ENCODE measurements at places on chromosomes 12 and 14. TPM values are rescaled to one million over a fixed set of nuclear protein-coding genes. Genes with fewer than 3 reads are reported as not detected.

Gene CBLN3
- 5.3 TPM for total RNA-seq

Gene SSPN
- total RNA-seq: 9.8 TPM

- DNase-seq: peak; percentile 38
Observed at GRCh38 chr14:81324011-81324410, 76.1 kb downstream of the STON2 start.

DNA sequence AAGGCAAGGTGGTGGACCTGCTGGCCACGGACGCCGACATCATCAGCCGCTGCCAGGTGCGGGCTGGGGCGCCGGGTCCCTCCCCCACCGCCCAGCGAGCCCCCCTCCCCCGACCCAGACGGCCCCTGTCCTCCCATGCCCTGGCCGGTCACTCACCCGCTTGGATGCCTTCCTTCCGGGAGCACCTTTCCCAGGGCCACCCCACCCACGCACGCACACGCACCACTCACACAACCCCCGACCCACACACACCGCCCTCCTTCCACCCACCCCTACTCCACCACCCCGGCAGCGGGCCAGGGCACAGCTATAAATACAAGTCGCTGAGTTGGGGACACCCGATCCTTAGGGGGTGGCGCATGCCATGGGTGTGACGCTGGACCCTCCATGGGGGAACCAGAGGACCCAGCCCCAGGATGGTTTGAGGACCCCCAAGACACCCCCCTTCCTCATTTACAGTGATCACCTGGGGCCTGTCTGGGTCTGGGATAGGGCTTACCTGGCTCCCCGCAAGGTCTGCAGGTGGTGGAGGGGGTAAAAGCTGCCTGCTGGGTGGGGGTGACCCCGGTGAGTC lies 465 bp downstream of the ADSS1 start:
- no peak for DNase-seq

DNA sequence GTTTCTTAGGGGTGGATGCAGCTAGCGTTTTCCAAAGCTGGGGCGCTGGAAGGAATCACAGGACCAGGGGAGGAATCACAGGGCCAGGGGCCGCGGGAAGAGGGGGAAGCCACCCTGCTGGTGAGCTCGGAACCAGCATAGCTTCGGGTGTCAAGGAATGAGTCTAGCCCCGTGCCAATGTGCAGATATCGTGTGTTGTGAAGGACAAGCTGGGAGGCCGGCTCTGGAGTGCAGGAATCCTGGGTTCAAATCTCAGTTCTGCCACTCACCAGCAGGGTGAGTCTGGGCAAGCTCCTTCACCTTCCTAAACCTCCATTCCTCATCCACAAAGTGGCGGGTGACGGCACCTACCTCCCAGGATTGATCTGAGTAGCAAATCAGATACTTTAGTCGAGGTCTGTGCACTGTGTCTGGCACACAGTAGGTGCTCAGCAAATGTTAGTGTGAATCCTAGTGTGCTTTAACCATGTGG lies 53.6 kb upstream of the RIN3 start:
- no peak for DNase-seq

- no peak for DNase-seq
Observed at GRCh38 chr14:93734086-93734822, 54.0 kb downstream of the PRIMA1 start.

DNA sequence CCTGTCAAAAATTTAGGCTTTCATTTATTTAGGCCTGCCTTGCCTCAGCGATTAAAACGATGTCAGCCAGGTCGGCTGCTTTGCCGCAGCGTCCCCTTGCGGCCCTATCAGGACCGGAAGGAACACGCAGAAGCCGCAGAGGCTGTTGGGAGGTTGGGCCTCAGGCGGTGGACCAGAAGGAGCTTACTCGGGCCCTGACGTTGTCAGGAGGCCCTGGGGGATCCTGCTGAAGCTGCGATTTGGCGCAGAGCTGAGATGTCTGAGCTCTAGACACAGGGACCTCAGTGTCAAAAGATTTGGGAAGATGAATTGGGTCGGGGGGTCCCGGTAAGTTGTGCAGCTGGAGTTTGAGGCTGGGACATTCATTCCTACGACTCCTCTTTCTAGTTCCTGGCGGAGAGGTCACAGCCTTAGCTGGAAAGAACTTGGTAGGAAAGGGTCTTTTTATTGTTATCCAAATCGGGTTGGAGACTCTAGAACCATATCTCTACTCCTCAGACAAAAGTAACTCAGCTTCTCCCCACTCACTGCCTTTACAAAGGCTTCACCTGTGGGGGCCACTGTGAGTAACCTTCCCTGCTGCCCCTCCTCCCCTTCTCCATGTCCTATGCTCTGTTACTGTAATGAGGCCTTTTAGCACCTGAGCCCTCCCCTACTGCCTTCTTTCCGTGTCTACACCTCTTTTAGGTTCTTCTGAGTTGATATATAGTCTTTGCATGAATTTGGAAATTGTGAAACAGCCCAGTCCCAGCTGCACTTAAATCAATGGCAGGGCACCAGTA lies 6.6 kb upstream of the ABCD2 start:
- DNase-seq: no peak

GRCh38 chr12:54549774-54550451 lies 512 bp downstream of the PDE1B start:
- DNase-seq: peak; percentile 6

DNA sequence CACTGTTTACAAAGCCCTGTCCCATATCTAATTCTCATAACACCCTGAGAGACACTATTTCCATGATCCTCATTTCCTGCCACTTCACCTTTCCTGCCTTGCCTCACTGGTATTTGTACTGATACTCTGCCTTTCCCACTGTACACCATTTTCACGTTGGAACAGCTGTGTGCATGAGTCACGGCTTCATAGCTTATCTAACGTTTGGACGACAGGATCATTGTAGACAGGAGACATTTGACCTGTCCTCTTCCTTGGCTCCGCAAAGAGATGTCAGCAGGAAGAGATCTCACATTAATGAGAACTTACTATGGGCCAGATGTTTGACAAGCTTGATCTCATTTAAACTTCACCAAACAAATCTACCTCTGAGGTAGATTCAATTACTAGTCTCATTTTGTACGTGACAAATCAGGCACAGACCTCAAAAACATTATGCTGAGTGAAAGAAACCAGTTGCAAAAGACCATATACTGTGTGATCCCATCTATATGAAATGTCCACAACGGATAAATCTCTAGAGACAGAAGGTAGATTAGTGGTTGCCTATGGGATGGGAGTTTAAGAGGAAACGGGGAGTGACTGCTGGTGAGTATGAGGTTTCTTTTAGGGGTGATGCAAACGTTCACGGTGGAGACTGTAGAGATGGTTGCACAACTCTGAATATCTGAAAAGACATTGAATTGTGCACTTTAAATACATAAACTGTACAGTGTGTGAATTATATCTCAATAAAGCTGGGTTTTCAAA lies 71.2 kb downstream of the KCNK13 start:
- DNase-seq: no peak

DNA sequence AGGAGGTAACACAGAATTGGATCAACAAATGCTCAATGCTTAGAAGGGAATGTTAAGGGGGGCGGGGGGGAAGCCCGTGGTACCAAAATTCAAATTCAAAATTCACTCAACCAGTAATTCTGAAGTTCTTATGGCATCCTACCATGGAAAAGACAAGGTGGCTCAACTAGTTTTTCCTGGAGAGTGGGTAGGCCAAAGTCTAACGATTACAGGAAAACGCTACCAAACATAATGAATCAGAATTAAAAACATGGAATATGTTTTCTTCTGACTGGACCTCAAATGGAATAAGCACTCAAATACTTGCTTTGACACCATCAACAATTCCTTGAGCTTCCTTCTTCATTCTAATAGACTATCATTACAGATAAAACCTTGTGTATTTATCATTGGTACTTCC lies 2.3 kb downstream of the NACA start:
- DNase-seq: no peak
